ENCODE measurements at places on chromosomes 13 and 19. TPM values are rescaled to one million over a fixed set of nuclear protein-coding genes. Genes with fewer than 3 reads are reported as not detected.

DNA sequence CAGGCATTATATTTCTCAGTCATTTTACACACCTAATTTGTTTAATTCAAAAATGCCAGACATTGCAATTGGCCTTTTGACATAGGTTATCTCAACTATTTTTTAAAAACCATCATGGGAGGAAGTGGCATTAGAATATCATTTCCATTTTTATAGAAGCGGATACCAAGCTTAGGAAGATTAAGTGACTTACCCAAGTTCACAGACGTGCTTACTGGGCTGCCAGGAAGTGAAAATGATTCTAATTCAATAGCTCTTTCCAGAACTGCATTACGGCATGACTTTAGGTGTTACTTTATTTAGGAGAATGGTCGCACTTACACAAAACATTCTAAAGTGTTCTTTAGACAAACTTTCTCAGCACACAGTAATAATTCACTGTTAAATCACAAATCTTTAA lies 231.9 kb downstream of the KLF12 start:
- no peak for DNase-seq

- DNase-seq, result peak; percentile 67
These were observed 34.9 kb upstream of the METTL21C start for GRCh38 chr13:102729560-102730270.

DNA sequence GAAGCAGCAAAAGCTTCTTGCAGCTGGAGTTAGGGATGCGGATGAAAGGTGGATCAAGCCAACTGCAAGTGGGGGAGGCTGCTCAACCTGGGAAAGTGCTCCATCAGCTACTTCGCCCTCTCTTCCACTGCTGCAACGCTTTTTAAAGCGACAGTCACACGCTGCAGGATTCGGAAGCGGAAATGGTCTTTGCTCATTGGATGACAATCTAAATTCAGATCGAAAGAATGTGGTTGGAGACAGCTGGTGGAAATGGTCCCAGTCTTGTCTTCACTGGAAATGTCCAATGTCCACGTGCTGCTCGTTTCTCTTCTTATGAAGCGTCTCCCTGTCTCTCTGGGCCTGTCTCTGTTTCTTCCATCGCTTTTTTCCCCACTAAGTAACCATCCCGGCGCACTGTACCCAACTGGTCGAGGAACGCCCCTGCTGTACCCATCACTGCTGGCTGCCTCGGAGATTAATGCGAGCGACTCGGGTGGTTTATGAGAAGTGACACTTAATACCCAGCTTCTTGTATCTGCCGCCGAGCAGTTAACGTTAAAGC lies 2.1 kb upstream of the FGF9 start:
- DNase-seq, result no peak

GRCh38 chr13:49219647-49220035 lies 497 bp upstream of the MLNR start:
- DNase-seq, result no peak

DNA sequence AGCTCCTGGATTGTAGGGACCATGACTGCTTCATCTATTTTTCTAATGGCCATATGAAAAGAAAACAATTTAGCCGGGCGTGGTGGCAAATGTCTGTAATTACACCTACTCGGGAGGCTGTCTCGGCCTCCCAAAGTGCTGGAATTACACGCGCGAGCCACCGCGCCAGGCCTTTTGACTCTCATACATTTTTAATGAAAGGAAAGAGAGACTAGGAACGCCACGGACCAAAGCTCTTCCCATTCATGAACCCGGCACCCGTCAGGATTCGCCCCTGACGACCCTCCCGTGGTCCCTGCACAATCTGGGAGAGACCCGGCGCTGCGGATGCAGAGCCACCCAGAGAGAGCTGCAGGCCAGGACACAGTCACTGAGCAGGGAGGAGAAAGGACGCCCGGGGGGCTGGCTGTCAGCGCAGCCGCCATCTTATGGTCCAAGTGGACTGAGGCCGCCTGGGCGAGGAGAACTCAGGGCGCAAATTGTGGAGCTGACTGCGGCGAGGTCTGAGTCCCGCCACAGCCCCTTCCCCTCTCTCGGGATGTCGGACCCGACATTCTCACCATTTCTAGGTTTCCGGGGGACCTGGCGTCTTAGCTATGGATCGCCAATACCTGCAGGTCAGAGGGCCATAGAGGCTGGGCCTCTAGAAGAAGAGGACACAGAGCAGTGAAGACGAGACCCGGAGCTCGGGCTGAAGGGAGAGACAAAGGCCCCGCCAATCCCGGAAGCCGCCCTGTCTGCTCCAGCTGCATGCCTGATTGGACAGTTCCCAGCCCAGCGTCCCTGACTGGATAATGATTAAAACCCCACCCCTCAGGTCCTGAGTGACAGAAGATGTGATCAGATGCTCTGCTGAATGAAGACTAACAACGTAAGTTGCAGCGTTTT lies at the start of gene ZNF681:
ZNF681 (minus strand) TSS at position 705 of the 888 bp plus-strand sequence; CDS start at position 563, 142 bp downstream.
- peak; percentile 78 for DNase-seq

- no peak for DNase-seq
These were observed 202.1 kb upstream of the ZNF536 start for GRCh38 chr19:30170081-30170480.

DNA sequence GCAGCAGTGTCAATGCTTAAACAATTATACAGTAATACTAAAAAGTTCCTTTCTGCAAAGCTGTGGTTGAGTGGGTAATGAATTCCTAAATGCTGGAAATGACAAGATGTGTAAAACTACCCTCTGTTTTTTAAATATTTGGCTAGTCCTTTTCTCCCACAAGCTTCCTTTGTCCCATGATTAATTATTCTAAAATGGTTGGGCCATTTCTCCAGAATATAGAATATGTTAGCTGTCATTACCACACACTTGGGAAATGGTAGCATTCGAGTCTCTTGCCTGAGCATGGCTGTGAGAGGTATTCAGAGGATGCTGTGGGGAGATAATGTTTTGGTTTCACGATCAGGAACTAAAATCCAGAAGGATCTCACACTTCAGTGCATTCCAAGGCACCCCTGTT lies 1185.8 kb downstream of the UQCRFS1 start:
- no peak for DNase-seq

- peak; percentile 74 for DNase-seq
These were observed 47.4 kb upstream of the TMTC4 start for GRCh38 chr13:100721885-100722512.

GRCh38 chr13:25501231-25501630 lies 129.5 kb downstream of the ATP8A2 start:
- DNase-seq, result no peak

GRCh38 chr19:8143041-8143440 lies 6.4 kb downstream of the FBN3 start:
- DNase-seq, result no peak

DNA sequence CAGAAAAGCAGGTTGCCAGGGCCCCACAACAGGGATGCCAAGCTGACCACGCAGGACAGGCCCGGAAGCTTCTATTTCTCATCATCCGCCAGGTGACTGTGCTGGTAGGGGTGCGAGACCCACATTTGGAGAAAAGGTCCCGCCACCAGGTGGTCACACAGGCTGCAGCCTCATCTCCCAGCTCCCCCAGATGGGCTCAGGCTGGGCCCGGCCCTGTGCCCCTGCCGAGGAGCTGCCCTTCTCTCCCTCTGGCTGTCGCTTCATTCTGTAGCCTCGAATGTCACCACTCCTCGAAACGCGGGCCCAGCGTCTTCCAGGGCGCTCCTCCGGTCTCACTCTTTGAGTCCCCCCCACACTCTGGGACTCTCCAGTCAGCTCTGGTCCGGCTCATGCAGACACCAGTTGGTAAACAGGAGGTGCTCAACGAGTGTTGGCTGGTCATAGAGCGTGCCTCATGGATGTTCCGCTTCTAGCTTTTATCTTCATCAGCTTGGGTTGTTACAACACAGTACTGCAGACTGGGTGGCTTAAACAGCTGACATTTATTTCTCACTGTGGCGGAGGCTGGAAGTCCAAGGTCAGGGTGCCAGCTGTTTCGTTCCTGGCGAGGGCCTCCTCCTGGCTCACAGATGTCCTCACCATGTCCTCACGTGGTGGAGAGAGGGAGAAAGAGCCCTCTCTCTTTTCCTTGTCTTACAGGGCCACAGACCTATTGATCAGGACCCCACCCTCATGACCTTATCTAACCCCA lies 87.1 kb downstream of the TEX29 start:
- no peak for DNase-seq

DNA sequence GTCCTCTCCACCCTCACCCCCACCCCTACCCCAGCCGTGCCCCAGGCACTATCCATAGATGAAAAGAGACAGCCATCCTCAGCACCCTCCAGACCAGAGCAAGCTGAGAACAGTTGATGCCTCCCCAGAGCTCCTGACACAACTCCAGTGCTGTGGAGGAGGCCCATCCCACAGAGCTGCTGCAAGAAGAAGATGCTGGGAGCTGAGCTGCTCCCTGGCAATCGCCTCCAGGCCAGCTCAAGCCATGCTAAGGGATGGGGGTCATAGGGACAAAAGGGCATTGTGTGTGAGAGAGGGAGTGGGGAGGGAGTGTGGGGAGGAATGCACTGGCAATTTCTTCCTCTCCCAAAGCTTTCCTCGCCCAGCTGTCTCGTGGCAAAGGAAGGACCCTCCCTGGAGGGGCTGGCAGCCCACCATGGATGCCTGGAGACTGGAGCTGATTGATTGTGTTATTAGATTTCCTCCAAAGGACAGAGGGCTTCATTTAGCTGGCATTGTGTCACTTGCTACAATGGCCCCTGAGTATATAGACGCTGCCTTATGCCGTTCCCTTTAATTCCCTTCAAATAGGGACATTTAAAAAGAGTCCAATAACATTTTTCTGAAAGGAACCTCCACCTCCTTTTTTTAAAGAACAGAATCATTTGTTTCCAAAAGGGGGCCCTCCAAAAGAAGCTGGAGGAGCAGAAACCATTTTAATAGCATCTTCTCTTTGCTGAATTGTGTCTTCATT lies 476.4 kb downstream of the FOXO1 start:
- peak; percentile 67 for DNase-seq

DNA sequence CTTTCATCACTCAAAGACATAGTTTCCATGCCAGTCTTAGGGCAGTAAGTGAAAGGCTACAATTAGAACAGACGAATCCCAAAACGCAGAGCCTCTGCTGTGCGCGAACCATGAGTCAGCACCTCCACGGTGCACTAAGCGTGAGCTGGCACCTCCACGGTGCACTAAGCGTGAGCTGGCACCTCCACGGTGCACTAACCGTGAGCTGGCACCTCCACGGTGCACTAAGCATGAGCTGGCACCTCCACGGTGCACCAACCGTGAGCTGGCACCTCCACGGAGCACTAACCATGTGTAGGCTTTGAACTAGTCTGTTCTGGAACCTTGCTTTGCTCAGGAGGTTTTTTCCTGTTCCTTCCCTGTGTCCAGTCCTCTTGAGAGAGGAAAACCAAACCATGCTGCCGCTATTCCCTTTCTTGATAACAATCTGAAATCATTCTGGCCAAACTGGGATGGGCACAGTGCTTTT lies 120.6 kb downstream of the IRS2 start:
- no peak for DNase-seq

GRCh38 chr13:30859326-30859725 lies 46.7 kb upstream of the MEDAG start:
- DNase-seq, result no peak

DNA sequence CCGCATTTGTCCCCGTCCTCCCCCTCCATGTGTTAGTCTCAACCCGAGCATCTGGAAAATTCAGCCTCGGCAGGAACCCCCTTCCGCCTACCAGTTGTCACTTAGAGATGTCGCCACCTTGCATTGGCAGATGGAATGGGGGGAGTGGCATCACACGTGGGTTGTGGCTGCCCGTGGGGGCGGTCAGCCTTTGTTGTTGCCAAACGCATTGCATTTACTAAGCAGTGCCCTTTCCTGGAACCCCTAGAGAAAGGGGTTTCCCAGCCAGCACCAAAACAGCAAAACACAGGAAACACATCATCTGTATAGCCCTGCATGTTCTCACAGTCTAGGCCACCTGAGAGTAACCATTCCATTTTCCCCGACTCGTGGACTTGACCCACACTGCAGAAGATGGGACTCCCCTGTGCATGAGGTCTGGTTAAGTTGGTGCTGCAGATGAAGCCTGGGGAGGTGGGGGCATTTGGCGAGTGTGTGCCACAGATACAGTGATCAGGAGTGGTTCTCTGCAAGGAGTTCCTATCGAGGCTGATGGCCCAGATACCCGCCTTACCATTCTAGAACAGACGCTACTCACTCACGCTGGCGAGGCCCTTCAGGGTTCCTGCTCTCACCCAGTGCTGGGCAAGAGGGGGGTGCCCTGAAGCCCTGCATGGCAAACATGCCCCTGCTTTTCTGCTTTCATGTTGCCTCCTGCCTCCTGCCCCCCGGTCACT lies 38.3 kb downstream of the TMED1 start:
- no peak for DNase-seq

GRCh38 chr19:3880471-3881271 lies at the start of gene ATCAY:
Gene ATCAY, plus strand, starts transcription at chr19:3880685. Its CDS starts 5,083 bp downstream, at chr19:3885768.
- DNase-seq, result no peak

Gene ZNF329
- 9.3 TPM for total RNA-seq

Gene SLAIN1
- total RNA-seq, result 61.6 TPM

Gene BEST2
- total RNA-seq, result not detected

Gene ZNF607
- 2.8 TPM for total RNA-seq

Gene ZNF20
- total RNA-seq, result 5.4 TPM

Gene ZNF729
- total RNA-seq, result not detected

Gene STOML3
- total RNA-seq, result 0.13 TPM

Gene KLK5
- total RNA-seq, result not detected

Gene KIRREL2
- total RNA-seq, result 2.4 TPM

All from SK-MEL-5 (cell line).